ENCODE measurements at places on chromosomes 1 and 21.
A peak's percentile ranks its signal among the peaks of the same experiment; 100 is the strongest.

DNA sequence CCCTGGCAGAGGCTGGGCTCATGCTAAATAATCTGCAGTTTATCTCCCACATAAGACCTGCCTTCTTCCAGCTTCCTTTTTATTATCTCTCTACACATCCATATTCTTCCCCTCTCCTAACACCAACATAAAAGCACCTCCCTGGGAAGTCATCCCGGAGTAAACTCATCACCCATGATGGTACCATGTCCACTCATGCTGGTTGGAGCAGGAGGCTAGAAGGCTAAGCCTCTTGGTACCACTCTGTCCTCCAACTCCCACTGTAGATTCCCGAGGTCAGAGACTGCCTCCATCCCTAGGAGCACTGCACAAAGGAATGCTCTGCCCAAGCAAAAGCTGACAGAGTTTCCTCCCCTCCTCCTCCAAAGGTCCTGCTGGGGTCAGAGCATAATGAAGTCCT lies 4.2 kb downstream of the DENND2D start:
- no peak for DNase-seq

GRCh38 chr1:225806249-225806648 lies 3.7 kb upstream of the EPHX1 start:
- DNase-seq, result no peak

DNA sequence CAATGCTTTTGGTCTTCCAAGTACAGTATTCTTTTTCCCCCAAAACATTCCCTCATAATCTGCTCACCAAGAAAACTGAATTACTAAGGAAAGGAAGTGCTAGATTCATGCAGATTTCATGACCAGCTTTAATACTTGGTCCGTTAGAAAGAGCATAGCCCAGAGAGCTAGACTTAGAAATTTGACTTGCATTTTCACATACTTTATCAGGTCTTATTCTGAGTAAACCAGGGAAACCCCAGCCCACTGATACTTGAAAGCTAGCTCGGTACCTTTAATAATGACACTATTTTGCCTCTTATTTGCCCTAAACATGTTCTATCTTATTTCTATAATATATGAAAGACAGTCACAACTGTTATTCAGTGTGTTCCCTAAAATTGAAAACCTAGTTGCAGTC lies 204.5 kb downstream of the TTLL7 start:
- no peak for DNase-seq

GRCh38 chr1:156551066-156551643 lies 21.2 kb downstream of the IQGAP3 start:
- no peak for DNase-seq

DNA sequence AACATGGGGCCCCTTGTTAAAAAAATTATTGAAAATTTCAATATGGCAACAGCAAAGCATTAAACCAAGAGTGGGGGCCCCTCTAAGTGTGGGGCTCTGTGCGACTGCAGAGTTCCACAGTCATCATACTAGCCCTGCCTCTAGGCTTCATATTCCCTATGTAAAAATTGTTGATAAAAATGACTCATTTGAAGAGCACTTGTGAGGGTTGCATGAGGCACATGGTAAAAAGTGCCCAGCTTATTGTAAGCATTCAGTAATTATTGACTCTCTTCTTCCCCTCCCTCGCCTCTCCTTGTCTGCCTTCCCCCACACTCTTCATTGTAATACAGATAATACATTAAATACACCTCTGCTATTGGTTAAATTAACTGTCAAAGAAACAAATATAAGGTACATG lies 86.7 kb upstream of the PTBP2 start:
- no peak for DNase-seq

GRCh38 chr1:58785442-58786058 lies 1.7 kb upstream of the JUN start:
- peak; percentile 73 for DNase-seq

- no peak for DNase-seq
These were observed 78.8 kb downstream of the TRABD2B start for GRCh38 chr1:47918257-47918867.

DNA sequence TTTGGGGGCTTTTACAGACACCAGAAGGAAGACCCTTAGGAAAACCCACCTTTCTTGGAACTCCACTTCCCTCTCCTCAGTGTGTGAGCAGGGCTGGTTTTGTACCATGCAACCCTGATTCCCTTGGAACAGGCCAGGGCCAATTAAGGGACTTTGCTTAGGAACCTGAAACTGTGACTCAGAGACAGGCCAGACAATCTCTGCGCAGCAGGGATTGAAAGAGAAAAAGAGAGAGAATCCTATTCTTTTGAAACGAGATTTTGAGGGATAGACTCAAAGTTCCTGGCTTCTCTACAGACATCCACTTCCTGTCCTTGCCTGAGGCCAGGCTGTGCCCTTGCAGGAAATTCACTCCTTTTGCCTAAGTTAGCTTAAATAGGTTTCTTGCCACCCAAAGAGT lies 23.1 kb upstream of the C1orf198 start:
- DNase-seq, result no peak

DNA sequence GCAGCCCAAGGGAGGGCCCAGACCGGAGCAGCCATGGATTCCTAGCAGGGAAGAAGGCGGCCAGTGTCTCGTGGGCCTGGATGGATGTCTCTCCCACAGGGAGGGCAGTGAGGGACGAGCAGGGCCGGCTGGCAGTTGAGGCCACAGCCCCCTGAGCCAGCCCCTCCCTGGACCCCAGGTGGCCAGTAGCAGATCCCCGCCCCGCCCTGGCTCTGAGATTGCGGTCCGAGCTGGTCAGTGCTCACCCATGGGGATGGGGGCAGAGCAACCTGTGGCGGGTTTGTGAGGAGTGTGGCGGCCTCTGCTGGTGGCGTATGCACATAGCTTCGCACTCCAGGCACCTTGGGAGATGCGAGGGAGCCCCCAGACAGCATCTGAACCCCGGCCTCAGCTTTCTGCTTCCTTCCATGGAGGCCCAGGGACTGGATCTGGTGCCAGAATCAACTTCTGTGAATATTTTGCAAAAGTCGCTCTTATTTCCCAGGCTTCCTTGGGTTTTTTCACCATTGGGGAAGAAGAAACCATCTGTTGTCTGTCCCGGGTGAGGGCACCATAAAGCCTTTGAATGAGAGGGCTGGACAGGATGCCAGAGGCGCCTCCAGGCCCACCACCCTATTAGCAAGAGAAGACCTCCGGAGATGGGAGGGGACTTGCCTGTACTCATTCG lies 8.4 kb upstream of the KCNN3 start:
- peak; percentile 60 for DNase-seq

DNA sequence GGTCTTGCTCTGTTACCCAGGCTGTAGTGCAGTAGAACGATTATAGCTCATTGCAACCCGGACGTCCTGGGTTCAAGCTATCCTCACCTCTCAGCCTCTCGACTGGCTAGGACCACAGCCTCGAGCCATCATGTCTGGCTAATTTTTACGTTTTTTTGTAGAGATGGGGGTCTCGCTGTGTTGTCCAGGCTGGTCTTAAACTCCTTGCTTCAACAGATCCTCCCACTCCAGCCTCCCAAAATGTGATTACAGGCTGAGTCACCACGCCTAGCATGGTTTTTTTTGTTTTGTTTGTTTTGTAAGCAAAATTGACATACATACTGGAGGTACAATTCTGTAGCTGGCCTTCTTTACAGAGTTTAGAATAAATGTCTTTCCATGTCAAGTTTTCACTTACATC lies 994 bp upstream of the LAMTOR5 start:
- DNase-seq, result no peak

- no peak for DNase-seq
These were observed 81.6 kb downstream of the KIRREL1 start for GRCh38 chr1:158075078-158075477.

GRCh38 chr1:175708787-175709186 lies 34.6 kb downstream of the TNR start:
- DNase-seq, result no peak
